ENCODE measurements at places on chromosomes 16 and 17.

GRCh38 chr17:34517406-34517805 lies 62.0 kb upstream of the TMEM132E start:
- DNase-seq = no peak

DNA sequence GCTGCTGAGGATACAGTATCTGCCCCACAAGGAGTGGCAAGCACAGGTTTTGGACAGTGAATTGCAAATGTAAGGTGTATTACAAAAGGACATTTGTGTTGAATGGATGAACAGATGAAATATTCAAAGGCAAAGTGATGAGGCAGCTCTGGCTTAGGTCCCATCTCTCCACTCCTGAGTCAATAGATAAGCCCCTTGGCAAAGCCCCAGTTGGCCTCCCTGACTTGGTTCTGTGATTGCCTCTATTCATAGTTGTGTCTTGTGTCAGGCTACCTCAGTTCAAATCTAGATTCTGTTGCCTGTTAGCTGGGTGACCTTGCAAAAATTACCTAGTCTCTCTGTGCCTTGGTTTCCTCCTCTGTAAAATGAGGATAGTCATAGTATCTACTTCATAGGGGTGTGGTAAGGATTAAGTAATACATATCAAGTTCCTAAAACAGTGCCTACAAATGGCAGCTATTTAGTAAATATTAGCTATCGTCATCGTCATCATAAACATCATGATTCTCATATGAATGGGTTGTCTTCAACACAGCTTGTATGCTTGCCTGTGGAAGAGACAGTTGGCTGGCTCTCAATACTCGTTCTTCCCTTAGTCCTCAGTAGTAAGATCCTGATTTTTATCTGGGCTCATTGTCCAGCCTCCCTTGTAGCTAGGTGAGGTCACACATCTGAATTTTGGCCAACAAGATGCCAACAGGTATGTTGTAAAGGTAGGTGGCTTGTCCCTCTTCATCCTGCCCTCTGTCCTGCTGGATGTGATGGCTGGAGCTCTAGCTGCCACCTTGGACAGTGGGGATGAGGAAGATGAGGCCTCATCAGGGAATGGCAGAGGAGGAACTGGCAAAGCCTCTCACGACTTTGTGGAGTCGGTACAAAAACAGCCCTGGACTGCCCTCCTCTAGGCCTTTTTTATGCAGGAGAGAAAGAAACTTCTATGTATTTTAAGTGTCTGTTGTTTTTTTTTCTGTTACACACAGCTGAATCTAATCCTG lies 2.1 kb upstream of the MFAP4 start:
- no peak for DNase-seq

- no peak for DNase-seq
These were observed 113.2 kb upstream of the IRX5 start for GRCh38 chr16:54817432-54817831.

- peak; percentile 90 for DNase-seq
These were observed at the start of gene GABARAP for GRCh38 chr17:7241783-7242716. GABARAP (minus strand) TSS chr17:7242449; CDS start chr17:7242330, 119 bp downstream.

- DNase-seq = no peak
These were observed 158.8 kb downstream of the CDH8 start for GRCh38 chr16:61877436-61877835.

DNA sequence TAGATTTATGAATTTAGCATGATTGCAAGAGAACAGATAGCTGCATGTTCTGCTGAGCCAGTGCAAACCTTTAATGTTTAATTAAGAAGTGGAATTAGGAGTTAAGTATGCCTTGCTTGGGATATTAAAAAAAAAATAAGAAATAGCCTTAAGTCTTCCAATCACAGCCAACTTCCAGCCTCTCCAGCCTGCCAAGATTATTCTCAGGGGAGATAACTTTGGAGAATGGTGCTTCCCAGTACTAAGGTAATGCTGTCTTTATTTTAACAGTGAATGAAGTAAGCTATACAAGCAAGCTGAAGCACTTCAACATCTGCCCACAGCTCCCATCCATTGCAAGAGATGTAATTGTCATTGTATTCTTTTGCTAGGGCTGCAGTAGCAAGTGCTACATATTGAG lies 389.5 kb upstream of the ASIC2 start:
- DNase-seq = no peak

DNA sequence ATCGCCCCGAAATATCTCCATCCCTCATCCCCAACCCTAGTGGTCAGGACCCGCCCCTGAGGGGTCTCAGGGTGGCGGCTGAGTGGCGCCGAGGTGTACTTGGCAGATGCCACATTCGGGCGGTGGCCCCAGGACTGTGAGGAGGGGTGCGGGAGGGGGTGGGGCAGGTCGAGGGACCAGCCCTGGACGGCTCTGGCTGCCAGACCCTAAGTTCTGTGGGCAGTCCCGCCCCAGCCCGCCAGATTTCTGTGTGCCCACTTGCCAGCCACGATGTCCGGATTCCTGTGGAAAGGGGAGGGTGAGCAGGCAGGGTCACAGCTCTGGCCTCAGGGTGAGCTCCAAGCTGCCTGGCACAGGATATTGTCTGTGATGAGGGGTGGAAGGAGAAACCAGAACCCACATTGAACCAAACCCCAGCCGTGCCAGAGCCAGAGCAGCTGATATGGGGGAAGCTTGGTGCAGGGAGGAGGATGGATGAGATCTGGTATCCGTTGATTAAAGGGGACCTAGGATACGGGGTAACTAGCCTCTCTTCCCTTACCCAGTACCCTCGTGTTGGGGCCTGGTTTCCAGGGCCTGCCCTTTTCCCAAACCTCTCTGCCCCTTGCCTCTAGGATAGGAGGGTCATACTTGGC lies 1.1 kb upstream of the CHAD start:
- no peak for DNase-seq

DNA sequence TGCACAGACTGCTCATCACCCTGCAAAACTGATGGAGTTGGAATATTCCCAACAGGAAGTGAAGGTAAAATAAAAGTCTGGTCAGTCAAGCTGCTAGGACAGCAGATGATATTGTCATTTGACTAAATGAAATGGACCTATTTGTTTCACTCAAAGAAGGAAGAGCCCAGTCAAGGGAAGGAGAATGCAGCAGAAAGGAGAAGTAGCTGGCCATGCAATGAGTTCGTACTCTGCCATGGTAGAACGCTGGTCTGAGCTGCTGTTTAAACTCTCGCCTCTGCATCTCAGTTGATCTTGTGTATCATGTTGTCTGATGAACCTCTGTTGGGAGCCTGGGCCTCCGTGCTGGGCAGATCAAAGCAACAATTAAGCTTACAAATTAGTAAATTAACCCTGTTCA lies 15.6 kb upstream of the YPEL2 start:
- DNase-seq = no peak

DNA sequence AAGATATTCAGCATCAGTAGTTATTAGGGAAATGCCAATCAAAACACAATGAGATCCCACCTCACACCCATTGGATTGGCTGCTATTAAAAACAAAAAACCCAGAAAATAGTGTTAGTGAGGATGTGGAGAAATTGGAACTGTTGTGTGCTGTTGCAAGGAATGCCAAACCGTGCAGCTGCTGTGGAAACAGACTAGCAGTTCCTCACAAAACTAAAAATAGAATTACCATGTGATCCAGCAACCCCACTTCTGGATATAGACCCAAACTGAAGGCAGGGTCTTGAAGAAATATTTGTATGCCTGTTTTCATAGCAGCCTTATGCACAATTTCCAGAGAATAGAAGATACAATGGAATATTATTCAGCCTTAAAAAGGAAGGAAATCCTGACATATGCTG lies 46.0 kb downstream of the FOXK2 start:
- DNase-seq = no peak

GRCh38 chr17:37752482-37752881 lies 7.6 kb upstream of the HNF1B start:
- DNase-seq = no peak

- DNase-seq = no peak
These were observed 27.4 kb downstream of the SGSM2 start for GRCh38 chr17:2364763-2365116.

DNA sequence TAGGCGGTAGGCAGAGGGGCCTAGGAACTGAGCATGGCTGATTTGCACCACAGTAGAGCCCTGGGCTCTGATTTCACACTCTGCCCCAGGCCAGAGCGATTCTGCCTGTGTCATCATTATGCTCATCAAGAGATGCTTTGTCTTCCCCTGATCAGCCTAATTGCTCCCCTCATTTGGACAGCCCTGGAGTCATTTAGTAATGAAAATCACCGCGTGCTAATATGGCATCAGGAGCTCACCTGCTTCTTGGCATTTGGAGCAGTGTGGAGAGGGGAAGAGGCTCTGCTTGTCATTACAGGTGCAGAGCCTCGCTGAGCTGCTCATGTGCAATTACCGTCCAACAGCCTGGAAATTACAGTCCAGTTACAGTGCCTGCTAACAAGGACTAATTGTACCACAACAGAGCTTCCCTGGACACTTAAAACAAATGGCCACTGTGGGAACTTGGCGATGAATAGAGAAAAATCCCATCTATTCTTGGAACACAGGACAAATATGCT lies 157.1 kb upstream of the WSCD1 start:
- DNase-seq = no peak

GRCh38 chr16:89115216-89115861 lies 21.7 kb downstream of the ACSF3 start:
- DNase-seq = no peak

DNA sequence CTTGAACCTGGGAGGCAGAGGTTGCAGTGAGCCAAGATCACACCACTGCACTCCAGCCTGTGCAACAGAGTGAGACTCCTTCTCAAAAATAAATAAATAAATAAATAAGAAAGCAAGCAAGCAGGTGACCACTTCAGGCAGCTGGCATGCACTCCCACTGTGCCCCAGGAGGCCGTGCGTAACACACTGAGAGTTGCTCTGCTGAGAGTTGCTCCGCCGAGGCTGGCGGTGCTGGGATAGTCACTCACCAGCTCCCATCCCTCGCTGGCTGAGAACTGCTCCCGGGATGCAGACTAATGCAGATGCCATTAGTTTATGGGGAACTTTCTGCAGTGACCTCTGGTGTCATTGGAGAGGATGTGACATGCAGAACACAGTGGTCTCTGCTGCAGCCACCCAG lies 105.7 kb upstream of the PLCG2 start:
- DNase-seq = no peak

Data from T47D (cell line).